Body of pancreas (tissue), 4 donors: ENCODE measurements at places on chromosomes 6 and 20.

- no peak for DNase-seq
Measured at GRCh38 chr20:48180618-48181017, 395.3 kb upstream of the SULF2 start.

- DNase-seq, result no peak
Measured at GRCh38 chr6:123321020-123321419, 315.7 kb downstream of the TRDN start.

DNA sequence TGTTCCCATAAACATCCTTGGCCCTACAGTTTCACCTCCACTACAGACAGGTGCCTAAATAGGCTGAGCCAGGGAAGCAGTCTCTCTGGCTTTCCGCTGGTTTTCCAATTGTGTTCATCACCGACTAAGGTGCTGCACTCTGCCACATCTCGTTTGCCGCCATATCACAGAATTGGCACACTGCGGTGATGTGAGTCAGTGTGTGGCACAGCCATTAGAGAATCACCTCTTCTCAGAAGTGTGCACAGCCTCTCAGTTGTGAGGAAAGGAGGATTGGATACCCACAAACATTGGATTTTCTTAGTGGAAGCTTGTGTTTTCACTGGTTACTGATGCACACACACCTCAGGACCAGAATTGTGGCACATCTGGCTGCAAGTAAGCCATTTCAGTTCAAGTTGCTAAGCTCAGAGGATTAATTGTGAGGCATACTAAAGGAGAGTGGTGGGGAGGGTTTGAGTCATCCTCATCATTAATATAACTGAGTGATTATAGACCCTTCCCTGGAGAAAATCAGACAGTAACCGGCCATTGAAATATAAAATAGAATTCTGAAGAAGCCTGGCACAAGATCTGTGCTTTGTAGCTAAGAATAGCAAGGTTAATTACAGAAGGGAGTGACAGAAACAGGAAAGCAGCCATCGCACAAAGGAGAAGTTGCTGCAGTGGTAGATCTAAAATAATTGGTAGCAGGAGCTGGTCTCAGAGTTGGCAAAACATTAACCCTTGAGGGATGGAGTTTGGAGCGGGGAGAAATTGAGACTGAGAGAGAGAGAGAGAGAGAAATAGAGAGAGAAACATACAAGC is 506.9 kb downstream of the LMBRD1 start:
- DNase-seq, result no peak

GRCh38 chr20:49283703-49284625 is 6.1 kb upstream of the ZNFX1 start:
- no peak for DNase-seq

DNA sequence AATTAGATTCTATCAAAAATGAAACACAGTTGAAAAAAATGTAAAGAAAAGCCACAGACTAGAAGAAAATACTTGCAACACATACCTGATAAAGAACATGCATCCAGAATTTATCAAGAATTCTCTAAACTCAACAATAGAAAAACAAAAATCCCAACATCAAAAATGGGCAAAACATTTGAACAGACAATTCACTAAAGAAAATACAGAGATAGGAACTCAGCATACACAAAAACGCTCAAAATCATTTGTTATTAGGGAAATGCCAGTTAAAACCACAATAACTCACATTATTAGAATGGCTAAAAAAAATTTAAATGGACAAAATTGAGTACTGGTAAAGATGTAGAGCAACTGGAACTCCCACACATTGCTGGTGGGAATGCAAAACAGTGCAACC is 311.0 kb upstream of the PRDM1 start:
- DNase-seq, result no peak

GRCh38 chr6:148703900-148704299 is 42.9 kb upstream of the UST start:
- no peak for DNase-seq

DNA sequence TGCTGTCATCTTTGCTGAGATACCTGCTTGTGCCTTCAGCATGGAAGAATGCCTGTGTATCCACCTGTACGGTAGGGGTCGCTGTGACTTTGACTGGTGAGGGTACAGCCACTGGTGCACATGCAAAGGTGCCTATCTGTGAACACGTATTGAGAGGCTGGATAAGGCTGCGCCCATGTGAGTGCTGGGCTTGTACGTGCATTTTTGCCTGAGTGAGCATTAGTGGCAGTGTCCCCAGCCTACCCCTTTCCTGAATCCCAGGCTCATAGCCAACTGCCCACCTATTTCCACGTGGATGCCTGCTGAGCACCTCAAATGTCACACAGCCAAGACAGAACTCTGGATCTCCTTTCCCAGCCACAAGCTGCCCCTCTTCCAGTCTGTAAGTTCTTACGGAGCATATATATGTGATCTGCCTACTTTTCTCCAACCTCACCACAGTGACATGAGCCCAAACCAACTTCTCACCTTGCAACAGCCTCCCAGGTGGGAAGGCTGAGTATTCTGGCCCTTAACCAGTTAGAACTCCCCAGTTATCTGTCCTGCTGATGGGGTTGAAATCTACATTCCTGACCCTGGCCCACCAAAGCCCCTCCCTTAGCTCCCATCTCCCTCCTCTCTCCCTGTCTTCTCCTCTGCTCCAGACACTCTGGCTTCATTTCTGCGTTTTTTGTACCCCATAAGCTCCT is 1.1 kb upstream of the SLC2A10 start:
- peak; percentile 82 for DNase-seq

DNA sequence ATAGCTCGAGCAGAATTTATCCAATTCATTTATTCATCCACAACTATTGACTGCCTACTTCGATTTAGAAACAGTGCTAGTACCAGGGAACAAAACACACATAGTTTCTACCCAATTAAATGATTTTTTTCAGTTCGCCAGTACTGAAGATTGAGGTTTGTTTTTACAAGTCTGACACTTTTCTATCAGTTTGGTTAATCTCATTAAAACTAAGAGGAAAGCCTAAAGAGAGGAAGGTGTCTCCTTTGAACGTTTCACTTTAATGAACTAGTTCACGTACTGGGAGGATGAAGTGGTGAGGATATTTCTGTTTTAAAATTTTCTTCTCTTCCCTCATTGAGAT is 570 bp upstream of the ANKS1A start:
- DNase-seq, result no peak

DNA sequence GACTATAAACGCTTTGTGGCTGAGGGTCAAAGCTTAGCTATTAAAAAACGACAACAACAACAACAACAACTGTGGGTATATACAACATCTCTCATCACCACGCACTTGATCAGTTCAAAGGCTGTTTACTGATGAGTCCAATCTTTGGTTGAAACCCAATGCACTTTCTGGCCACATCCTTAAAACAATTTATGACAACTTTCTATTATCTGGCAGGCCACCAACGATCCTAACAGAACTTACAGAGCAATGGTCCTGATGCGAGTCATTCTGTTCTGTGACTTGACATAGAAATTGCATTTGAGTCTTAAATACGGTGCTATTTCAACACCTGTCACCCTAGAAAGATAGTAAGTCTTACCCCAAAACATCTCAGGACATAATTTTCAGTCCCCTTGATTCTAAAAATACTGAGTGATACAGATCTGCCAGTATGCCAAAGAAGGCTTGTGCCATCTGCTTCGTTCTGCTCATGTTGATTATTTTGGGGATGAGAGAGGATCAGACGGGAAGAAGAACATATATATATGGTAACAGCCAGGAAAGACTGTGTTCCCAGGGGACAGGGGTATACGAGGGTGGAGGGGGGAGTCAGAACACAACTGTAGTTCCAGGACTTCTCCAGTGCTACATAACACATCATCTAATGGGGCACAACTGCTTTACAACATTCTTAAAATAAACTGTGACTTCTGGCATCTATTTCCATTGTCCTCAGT is 55.8 kb downstream of the PLAGL1 start:
- DNase-seq, result no peak
